WTC11 (cell line): ENCODE measurements at places on chromosomes 12 and 14.

DNA sequence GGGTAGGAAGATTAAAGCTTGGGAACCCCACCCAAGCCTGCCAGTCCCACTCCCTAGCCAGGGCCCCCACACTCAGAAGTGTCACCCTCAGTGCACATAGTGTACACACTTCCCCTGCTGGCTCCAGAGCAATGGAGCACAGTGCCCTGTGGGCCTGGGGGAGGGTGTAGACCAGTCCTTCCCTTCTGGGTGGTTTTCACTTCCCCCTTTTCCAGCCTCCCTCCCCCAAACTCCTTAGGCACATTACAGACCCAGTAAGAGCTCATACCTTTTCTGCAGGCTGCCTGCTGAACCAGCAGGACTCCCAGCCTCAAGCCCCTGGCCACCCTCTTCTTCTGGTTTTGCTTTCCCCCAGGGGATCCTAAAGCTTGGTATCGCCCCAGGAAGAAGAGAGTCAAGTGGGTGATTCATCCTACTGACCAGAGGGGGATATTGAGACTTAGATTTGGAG lies at the start of gene ZNF385A:
Gene ZNF385A (minus strand): TSS at position 143 of the 451 bp plus-strand sequence. CDS start 219 bp downstream, outside the sequence.
- DNase-seq, result no peak

DNA sequence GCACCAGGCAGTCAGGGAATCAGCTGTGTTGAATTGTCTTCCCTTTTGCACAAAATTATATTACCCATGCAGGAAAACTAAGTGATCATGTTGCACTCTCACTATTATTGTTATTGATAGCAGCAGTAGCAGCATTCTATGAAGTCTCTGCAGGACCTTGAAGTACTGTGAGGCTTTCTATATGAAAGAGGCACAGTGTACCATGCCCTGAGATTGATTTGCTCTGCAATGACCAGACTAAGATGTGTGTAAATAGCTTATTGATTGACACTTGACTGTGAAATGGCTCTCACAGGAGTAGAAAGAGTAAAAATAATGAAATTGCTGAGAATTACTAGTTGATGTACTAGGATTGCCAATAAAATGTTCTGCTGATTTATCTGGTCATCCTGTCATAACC lies 99.9 kb downstream of the KICS2 start:
- no peak for DNase-seq

GRCh38 chr14:56657604-56658003 lies 78.0 kb downstream of the TMEM260 start:
- DNase-seq, result no peak

- no peak for DNase-seq
Measured at GRCh38 chr12:40104461-40105264, 1.2 kb downstream of the SLC2A13 start.

DNA sequence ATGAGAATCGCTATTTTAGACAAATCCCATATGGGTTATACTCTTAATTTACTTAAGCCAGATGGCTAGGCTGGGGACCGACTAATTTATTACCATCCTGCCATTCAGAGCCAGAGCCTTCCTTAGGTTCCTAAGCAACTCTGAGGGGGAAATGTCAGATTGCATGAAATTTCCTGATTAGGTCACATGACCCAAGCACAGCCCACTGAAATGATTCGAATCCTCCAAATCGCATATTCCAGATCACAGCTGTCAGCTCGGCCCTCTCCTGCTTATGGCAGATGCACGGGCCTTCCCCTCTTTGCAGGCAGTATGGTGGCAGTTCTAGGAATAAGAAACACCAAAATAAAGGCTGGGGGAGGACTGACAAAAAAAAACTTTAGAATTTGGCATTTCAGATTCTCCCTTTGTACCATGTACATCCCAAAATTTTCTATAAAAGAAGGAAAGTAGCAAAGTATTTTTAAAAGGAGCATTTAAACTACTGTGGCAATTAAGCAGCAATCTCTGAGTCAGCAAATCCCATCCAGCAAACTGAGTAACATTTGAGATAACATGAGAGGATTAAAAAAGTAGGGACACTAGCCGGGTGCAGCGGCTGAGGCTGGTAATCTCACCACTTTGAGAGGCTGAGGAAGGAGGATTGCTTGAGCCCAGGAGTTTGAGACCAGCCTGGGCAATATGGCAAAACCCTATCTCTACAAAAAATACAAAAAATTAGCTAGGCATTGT lies 30.5 kb upstream of the NUDT4 start:
- no peak for DNase-seq

DNA sequence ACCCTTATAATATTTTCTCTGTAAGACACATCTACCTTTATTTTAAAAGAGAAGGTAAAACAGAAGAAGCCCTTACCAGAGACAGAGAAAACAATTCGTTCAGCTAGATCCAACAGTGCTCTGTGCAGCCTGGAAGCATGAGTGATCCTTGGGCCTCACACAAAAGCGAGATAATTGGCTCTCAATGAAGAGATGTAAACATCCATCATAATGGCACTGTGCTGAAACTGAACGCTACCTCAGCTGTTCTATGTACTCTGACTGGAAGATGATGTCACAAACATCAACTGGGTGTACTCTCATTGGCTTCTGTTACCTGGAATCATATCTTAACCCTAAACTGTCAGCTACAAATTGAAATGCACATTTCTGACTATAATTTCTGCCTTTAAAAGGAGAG lies at the start of gene MGAT4C:
Gene MGAT4C (minus strand): TSS at position 229 of the 400 bp plus-strand sequence.
- no peak for DNase-seq

- DNase-seq, result peak; percentile 85
Measured at GRCh38 chr14:49865431-49865859, 12.9 kb upstream of the NEMF start.

DNA sequence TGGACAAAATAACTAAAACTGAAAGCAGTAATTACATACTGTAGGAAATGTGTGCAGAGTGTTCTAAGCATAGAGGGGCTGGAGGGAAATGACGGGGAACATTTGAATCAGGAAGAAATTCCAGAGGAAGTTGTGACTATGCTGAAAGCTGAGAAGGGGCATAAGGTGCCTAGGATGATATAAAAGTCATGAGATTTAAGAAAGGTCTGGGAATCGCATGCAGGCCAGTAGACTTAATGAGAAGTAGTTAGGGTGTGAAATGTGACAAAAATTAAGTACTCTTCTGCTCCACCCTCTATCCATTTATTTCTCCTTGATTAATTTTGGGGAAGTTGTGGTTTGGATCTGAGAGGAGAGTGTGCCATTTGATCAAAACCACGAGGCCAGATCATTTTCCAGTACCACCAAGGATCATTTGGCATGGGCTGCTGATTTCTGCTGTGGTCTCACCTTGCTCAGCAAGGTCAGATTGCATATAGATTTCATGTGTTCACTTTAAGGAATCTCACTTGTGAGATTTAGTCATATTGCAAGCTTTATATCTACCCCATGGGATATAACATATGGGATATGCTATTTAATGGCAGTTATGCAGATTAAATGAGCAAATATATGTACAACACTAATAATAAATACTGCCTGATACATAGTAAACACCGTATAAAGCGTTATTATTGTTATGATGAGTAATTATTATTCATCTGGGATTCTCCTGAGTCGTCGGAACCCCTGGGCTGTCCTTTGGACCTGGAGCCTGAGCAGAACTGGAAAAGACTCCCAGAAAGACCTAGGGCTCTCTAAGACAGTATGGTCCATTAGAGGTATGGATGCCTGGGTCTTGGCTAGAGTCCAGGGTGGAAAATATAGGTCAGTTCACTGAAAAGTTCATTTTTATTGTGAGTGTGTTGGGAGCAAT lies 72.3 kb downstream of the SRGAP1 start:
- no peak for DNase-seq

GRCh38 chr14:65336191-65336591 lies 76.3 kb upstream of the FUT8 start:
- no peak for DNase-seq

DNA sequence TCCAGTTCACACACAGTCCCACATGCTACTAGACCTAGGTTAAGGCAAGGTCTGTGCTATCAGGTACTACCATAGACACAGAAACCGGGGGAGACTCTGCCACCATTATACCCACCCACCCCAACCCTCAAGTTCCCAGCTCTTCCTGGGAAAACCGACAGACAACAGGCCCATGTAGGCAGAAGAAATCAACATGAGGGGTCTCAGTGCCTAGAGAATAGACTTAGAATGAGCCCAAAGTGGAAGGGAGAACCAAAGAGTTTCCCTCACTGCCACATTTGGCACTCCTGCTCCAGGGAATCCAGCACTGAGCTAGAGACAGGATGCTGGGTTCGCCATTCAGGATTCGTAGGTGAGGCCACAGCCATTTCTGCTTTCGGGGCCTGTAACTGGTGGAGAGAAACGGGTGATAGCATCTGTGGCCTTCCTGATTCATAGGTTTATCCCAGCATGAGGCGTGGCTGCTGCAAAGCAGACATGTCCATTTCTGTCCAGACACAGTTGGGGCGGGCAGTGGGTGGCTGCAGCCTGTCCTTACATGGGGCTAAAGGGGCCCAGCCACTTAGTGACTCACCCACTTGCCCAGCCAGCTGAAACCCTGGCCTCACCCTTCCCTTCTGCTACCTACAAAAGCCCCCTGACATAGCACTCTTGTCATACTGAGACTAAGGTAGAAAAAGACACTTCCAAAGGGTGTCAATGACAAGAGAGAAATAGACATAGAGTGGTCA lies 69.4 kb downstream of the IRF2BPL start:
- no peak for DNase-seq

DNA sequence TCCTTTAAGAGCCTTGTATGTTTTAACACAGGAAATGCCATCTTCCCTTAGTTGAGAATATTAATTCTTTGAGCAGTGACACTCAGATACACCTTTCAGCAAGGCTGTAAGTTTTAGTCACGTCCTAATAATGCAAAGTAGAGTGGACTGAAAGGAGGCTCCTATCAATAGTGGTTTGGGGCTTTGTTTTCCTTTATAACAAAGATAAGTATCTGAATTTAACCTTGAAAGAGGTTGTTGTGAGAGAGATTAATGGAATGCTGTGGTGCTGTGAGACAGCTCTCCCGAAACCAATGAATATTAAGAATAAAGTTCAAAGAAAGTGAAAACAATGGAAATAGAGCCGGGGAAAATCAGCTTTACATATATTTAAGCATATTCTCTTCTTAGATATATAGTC lies 259.6 kb downstream of the ERC1 start:
- DNase-seq, result no peak

- DNase-seq, result no peak
Measured at GRCh38 chr12:79689061-79689476, 1.7 kb downstream of the PAWR start.

DNA sequence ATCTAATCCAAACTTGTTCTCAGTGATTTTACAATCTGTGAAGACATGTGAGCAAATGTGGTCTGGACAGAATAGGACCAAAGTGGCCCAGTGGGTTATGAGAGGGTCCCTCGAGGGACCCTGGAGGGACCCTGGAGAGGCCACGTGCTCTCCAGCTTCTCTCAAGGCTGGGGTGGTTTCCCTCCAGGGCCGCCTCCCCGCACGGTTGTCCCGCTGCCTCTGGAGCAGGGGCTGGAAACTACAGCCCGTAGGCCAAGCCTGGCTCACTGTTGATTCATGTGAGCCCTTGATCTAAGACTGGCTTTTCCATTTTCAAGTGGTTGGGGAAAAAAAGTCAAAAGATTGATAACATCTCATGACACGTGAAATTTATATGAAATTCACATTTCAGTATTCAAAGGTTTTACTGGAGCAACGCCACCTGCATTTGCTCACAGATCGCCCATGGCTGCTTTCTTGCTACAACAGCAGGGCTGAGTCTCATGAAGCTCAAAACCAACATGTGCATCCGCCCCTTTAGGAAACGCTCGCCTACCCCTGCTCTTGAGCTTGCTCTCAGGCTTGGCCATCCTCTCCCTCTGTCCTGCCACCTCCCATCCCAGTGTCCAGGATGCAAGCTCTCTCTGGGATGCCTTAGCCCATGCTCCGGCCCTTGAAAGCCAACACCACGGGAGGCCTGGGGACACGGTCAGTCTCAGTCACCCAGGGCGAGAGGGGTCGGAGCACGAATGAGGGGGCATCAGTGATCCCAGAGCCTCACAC lies 12.1 kb upstream of the LRTM2 start:
- no peak for DNase-seq
